Brain microvascular endothelial cell (primary cell): ENCODE measurements at places on chromosomes 4 and X.

DNA sequence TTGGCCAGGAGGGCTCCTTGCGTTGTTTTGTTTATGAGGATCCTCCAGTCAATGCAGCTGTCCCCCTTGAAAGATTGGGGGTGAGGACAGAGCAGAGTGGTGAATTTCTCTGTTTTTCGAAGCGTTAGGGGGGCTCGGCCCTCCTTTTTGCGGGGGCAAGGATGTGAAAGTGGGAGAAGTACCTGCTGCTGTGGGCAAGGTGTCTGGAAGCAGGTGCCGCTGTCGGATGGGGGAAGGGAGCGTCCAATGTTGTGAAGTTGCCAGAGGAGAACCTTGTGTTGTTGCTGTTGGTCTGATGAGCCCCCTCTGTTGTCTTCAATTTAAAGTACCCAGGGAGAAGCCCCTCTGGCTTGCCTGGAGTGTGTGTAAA lies 613 bp downstream of the GLRB start:
- DNase-seq, result no peak

DNA sequence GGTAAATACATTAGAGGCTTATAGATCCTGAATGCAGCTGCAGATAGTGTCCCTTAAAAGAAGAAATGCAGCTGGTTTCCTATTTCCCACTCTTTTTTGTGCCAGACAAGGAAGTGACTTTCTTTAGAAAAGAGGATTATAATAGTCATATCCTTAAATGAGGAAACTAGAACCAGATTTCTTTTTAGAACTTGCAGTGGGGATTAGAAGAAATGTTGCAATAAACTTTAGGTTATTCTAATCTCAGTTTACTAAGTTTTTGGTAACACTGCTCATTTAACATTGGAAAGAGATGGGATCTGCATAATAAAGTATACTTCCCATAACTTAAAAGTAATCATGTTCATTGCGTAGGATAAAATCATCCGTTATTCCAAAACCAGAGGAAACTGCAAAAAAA lies 101.9 kb downstream of the SLIT2 start:
- no peak for DNase-seq

- DNase-seq, result no peak
Observed at GRCh38 chrX:17537723-17538243, 162.8 kb downstream of the NHS start.

DNA sequence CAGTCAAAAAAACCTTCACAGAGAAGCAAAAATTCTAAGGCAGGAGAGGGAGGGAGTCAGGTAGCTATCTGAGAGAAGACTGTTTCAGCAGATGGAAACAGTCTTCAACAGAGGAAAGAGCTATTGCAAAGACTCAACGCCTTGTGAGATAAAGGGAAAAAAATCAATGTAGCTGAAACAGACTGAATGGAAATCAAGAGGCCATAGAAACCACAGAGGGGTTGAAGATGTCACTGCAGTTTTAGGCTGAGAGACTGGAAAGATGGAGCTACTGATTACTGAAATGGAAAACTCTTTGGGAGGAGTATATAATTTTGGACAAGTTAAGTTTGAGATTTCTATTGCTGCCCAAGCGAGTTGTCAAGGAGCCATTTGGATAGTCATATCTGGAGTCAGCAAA lies 28.4 kb upstream of the CXCL8 start:
- no peak for DNase-seq

DNA sequence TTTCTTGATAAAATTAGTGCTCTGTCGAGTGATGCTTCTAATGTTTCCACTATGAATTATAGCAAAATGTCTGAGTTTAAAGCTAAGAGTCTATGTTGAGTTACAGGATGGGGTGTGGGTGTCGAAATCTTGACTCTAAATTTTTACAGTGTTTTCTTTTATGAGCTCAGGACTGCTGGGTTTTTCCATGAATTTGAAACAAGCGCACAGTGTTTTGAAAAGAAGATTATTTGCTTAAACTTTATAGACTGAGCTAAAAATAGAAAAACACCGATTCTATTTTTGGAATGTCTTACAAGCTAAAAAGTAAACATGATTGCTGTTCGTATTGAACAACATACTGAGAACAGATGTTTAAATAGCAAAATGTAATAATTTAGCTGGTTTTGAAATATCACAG lies 7.5 kb downstream of the PTTG2 start:
- DNase-seq, result no peak

DNA sequence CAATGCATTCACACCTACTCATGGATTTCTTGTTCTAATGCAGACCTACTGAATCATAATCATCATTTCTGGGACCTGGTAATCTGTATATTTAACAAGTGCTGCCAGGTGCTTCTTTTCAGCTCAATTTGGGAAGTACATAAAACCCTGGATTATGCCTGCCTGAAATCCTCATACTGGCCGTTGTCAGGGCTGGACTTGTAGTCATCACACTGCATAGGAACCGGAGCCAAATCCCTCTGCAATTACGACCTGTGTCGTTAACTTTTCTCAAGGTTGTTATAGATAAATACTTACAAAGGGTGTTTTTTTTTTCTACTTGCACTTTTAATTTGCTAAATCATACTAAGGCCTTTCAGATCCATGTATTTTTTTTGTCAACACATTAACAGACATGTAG lies 294.9 kb upstream of the PRPS2 start:
- no peak for DNase-seq

GRCh38 chrX:24610516-24610915 lies 36.6 kb downstream of the PCYT1B start:
- DNase-seq, result no peak

GRCh38 chr4:148563684-148564083 lies 121.5 kb upstream of the NR3C2 start:
- no peak for DNase-seq

- no peak for DNase-seq
Observed at GRCh38 chr4:105805501-105806120, 89.7 kb upstream of the NPNT start.

DNA sequence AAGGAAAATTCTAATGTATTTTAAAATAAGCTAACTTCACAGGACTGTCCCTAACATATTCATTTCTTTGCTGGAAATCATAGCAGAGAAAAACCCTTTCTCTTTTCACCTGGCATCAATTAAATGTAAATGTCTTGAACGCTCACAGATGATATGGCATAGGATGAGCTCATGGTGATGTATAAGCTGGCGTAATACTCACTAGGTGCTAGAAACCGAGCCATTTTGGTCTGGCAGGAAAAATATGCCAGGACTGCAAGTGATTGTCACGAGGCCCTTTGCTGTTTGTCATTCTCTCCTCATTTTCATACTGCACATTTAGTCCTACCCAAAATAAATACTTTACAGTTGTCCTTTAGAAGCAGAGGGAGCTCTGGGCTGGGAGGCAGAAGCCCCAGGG lies 222.7 kb upstream of the LNX1 start:
- DNase-seq, result no peak

DNA sequence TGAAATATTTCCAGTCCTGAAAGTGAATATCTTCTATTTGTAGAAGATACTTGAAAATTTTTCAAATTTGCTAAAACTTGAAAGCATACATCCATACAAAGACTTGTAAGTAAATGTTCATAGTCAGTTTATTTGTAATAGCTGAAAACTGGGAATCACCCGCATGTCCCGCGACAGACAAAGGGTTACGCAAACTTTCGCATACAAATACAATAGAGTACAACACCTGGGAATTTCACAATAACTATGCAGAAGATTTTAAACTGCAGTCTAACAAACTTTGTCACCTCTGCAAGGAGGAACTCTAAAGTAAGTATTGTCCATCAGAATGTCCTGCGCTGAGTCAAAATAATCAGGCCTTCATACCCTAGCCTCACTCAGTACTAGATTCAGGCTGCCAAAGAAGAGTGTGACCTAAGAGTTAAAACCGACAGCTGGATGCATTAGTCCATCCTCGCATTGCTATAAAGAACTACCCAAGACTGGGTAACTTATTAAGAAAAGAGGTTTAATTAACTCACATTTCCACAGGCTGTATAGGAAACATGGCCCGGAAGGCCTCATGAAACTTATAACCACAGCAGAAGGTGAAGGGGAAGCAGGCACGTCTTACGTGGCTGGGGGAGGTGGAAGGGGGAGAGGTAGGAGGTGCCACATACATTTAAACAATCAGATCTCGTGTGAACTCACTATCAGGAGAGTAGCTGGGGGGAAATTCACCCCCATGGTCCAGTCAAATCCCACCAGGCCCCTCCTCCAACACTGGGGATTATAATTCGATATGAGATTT lies 60.4 kb downstream of the MMRN1 start:
- no peak for DNase-seq

DNA sequence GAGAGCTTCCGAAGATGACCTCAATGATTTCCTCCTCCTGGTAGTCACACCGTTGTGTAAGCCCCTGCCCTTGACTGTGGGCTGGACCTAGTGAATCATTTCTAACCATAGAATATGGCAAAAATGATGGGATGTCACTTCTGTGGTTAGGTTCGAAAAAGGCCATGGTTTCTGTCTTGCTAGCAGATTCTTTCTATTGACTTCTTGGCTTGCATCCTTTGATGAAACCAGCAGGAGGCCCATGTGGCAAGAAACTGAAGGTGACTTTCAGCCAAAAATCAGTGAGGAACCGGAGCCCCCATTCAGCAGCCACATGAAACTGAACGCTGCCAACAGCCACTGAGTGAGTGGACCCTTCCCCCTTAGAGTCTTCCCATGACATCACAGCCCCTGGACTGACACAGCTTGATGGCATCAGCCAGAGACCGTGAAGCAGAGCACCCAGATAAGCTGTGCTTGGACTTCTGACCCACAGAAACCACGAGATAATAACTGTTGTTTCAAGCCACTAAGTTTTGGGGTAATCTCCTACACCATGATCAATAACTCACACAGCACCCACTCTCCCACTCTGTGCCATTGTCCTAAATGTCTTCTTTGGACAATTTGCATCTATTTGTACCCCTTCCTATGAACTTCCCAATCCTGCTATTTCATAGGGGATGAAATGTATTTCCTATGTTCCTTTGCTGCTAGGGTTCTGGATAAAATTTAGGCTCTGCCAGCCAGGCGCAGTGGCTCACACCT lies 148.0 kb upstream of the STX18 start:
- no peak for DNase-seq

DNA sequence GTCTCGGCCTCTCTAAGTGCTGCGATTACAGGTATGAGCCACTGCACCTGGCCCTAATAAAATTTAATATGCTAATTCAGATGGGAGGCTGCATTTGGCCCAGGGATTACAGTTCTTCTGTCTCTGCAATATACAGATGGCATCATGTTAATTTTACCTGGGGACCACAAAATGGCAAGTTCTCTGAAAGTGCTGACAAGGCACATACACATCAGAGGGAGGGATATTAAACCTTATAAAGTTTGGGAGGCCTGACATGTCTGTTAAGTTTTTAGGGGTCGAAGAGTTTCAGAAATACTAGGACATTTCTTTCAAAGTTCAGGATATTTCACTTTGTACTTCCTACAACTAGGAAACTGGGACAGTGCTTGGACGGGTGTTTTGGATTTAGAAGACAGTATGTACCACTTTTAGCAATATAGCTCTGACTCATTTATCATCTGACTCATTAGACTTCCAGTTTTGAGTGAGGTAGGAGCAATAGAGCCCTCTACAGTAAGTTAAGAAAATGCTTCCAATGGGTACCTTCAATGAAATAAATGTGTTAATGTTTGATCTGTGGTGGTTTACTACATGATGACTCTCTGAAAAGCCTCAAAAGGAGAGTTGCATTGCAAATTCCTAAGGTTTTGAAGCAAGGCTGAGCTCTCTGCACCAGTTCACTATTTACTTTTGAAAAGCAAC lies 981.0 kb upstream of the HS3ST1 start:
- no peak for DNase-seq

GRCh38 chr4:1177274-1178141 lies 5.1 kb upstream of the SPON2 start:
- DNase-seq, result no peak

GRCh38 chr4:83364312-83364711 lies 29.7 kb upstream of the HPSE start:
- no peak for DNase-seq

- peak; percentile 54 for DNase-seq
Observed at GRCh38 chr4:140238351-140239056, 84.5 kb upstream of the MAML3 start.

DNA sequence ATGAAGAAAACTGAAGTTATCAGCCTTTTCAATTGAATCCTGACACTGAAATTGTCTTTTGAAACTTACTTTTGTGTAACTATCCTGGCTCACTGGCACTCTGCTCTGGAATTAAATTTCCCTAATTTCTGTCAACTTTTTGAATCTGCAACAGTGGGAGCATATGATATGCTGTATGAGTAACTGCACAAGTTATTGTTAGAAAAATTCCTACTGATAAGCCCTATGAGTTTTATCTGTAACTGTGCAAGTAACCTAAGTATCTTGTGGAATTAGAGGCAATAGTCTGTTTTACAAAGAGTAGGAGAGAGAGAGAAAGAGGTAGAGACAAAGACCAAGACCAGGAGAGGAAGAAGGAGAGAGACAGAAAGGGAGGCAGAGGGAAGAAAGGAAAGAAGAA lies 9.2 kb upstream of the HPGD start:
- DNase-seq, result no peak

DNA sequence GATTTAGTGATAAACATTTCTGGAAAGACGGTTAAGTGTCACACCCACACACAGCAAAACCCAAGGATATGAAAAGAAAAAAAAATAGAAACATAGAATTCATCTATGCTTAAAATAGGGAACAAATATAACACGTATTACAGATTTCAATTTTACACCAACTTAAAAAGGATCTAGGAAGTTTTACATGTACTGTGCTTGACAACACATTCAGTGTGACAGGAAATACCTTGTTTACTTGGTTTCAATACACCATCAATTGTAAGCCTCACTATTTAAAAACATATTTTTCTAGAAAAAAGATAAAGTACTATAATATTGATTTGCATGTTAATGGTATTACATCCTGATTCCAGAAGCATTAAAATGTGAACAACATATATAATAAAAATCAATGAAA lies 77.0 kb upstream of the SPRY1 start:
- DNase-seq, result no peak

DNA sequence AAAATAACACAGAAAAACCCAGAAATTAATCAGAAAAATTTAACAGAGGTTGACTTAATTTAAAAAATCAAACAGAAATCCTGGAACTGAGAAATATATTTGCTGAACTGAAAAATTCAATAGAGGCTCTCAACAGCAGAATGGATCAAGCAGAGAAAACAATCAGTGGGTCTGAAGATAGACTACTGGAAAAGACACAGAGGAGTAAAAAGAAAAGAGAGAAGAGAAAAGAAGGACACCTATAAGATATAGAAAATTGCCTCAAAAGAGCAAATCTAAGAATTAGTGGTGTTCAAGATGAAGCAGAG lies 55.1 kb downstream of the HAUS3 start:
- DNase-seq, result no peak

- no peak for DNase-seq
Observed at GRCh38 chr4:80125252-80126177, 52.5 kb upstream of the ANTXR2 start.

GRCh38 chr4:108730579-108730978 lies 32.3 kb downstream of the ETNPPL start:
- no peak for DNase-seq

- DNase-seq, result peak; percentile 19
Observed at GRCh38 chr4:145278341-145279121, 98.1 kb upstream of the OTUD4 start.

GRCh38 chrX:26958261-26958660 lies 504.9 kb downstream of the PPP4R3C start:
- DNase-seq, result no peak
